ENCODE measurements at places on chromosomes 6 and 20.

- peak; percentile 41 for DNase-seq
These were observed 176.4 kb downstream of the ARID1B start for GRCh38 chr6:156953479-156954146.

DNA sequence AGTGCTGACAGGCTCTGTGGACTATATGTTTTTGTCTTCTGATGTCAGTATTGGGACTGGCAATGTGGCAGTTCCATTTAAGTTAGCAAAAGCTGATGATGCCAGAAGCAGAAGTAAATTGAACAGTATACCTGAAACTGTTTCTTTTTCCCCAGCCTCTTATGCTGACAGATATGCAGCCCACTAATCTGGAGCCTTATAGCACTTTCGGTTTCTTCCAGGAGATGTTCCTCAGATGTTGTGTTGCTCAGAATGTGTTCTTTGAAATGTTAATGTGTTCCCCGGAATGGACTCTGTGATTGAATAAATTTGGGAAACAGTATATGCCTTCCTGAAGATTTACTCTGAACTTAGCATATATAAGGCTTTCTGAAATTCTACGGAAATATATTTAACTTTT lies 80.7 kb upstream of the MRAP2 start:
- no peak for DNase-seq

GRCh38 chr6:55543633-55544309 lies 35.2 kb downstream of the HMGCLL1 start:
- DNase-seq = no peak

DNA sequence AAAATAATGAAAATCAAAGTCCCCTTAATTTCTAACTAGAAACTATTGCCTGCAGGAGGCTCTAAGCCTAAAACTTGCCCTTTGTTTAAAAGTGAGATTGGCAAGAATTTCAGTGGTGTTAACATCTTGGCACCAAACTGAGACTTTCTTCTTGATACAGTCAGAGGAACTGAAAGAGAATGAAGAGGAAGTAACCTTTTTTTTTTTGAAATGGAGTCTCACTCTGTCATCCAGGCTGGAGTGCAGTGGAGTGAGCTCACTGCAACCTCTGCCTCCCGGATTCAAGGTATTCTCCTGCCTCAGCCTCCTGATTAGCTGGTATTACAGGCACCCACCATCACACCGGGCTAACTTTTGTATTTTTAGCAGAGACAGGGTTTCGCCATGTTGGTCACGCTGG lies 3.6 kb downstream of the DOP1A start:
- no peak for DNase-seq

- no peak for DNase-seq
These were observed 70.4 kb downstream of the SLC22A23 start for GRCh38 chr6:3386374-3386857.

DNA sequence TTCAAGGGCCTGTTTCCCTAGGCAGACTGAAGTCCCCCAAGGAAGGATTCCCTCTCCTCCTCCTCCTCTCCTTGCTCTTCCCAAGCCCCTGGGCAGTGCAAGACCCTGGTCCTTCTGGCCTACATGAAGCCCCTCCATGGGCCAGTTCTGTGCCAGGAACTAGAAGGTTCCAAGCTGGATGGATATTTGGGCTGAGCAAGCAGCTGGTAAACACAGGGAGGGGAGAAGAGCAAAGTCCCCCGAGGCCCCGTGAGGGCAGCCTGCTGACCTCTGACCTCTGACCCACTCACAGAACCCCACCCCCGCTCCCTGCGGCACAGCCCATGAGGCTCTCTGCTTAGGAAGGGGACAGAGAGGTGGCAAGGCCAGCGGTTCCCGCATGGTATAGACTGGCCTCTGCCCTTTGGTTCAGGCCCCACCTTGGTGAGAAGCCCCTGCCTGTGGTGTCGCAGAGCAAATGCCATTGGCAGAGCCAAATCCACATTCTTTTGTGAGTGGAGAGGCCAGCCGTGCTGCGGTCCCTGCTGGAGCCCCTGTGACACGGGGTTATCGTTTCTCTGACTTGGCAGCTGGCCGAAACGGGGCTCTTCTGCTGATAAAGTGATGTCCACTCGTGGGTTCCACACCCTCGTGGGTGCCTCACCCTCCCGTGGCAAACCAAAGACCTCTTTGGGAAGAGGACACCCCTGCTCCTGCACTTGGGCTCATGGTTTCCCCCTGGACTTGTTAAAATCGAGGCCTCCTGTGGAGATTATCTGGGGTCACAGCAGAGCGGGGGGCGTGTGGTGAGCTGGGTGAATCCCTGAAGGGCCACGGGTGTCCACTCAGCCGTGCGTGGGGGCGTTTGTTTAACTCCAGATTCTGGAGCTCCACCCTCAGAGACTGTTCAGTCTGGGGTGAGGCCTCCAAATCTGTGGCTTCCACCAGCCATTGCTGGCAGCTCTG lies 2.1 kb upstream of the CHRNA4 start:
- no peak for DNase-seq

GRCh38 chr20:56809668-56810067 lies 180.6 kb downstream of the TFAP2C start:
- no peak for DNase-seq

DNA sequence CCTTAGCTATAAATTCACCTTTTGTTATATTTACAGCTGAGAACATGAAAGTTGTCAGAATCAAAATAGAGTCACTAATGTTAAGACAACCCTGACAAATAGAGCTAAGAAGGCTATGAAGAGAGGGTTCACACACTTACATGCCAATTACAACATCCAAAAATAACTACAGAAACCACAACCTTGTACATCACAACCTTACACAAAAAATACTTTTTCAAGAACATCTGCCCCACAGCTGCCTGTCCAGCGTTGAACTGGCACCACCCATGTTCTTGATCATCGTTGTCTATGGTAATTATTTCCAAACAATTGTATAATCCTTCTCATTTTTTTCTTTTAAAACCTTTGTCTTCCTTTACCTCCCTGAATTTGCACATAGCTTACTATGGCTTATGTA lies 231.2 kb upstream of the FKBP1C start:
- no peak for DNase-seq

DNA sequence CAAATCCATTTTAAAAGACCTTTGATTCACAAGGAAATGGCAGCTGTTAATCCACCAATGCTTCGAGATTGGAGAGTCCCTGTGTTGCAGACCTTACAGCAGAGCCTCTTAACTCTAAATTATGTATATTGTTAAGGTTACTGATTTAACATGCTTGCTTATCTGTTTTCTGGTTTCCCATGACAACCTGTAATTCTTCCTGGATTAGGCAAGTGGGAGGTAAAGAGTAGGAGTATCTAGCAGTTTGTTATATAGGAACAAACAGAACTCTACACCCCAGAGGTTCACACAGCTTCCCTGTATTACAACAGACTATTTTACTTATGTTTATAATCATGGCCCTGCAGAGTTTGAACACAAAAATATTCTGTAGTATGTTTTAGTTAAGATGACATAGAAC lies 39.5 kb downstream of the NKX2-4 start:
- DNase-seq = no peak

- DNase-seq = no peak
These were observed 17.2 kb downstream of the C6orf132 start for GRCh38 chr6:42125231-42125630.

DNA sequence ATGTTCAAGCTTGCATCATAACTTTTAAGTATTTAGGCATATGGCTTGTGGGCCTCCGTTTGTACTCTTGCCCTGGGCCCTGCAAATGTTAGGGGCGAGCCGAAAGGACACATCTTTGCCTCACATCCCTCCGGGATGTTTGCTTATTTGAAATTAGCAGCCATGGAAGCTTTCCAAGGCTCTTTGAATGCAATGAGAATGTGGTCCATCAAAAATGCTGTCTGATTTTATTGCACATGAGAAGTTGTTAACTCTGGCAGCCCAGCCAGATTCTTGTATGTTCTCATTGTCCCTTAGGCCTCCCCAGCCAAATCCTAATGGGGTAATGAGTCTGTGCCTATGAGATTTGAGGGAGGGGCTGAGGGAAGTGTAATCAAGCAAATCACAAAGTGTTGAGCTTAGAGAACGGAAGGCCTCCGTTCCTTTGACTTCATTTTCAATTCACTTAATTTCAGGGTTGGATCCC lies 261.2 kb upstream of the MARCKS start:
- DNase-seq = no peak

GRCh38 chr6:132820629-132821381 lies 6.4 kb downstream of the RPS12 start:
- no peak for DNase-seq

- no peak for DNase-seq
These were observed 525.3 kb downstream of the CD83 start for GRCh38 chr6:14642842-14643241.

GRCh38 chr20:49349694-49350252 lies 71.9 kb upstream of the ZNFX1 start:
- DNase-seq = no peak

DNA sequence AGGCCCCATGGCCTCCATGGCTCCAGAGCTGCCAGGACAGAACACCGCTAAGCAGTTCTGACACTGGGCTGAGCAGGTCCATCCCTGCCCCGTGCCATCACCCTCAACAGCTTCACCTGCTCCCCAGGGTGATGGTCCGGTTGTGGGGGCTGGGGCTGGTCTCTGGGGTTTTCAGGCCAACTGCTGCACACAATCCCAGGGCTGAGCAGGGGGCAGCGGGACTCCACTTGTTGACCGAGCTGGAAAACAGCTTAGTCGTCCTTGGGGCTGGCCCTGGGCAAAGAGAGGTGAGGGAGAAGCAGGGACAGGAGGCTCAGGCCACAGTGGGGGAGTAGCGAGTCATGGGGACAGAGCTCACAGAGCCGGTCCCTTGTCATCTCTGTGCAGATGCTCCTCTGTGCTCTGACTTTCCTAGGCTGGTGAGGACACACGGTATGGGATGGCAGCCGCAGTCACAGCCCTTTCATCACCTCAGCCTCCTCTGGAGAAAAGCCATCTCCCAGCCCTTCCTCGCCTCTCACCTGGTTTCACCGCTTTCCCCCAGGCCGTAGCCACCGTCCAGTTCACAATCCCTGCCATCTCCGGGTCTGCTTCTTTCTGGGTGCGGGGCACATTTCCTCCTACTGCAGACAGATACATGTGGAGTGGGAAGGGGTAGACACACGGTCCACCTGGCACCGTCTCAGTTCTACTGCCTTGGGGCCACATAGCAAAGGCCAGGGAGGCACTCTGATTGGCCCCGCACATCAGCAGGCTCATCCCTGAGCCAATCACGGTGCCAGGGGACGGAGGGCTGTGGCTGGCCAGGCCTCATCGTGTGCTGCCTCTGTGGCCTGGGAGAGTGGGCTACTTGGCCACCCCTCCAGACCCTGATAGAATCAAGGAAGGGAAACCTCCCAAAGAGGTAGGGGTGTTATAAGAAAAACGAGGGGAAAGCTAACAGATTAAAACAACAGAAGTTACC lies 19.1 kb downstream of the MDFI start:
- DNase-seq = no peak

GRCh38 chr6:18263418-18264218 lies 712 bp downstream of the DEK start:
- no peak for DNase-seq

GRCh38 chr6:43627008-43627825 lies 1.8 kb downstream of the GTPBP2 start:
- DNase-seq = no peak

- DNase-seq = no peak
These were observed 129.1 kb downstream of the PACRG start for GRCh38 chr6:162856885-162857284.

GRCh38 chr20:48431653-48432493 lies 395.9 kb downstream of the PREX1 start:
- DNase-seq = no peak

- no peak for DNase-seq
These were observed 336.6 kb downstream of the PACRG start for GRCh38 chr6:163064397-163064796.

DNA sequence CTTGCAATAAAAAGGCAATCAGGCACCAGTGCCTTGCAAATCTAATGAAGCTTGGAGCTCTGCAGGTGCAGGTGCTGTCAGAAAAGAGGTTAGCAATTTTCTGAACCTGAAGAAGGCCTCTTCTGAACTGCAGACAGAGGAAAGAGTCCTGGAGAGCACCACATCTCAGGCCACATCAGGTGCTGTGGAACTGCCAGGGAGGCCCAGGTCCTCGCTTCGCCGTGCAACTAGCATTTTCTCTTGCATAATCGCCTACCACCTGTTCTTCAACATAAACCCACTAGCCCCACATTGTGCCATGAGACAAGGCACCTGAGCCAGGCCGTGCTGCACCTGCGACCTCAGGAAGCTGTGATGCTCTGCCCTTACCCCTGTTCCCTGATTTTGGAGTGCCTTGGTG lies 187.6 kb downstream of the DTNBP1 start:
- DNase-seq = no peak

DNA sequence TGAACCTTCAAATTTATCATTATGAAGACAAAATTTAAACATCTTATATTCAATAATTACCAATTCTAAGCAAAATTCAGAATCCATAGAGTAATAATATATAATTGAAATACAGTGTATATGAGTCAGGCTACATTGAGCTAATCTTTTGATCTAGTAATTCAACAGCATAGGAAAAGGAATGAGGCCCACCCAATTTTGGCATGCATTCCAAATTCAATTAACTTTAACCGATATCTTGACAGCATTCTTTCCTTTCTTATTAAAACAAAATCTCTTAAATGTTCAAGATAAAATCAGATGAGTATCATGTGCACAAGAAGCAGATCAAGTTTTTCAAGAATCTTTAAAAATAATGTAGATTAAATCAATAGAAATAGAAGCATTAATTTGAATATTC lies 132.9 kb upstream of the QKI start:
- no peak for DNase-seq

DNA sequence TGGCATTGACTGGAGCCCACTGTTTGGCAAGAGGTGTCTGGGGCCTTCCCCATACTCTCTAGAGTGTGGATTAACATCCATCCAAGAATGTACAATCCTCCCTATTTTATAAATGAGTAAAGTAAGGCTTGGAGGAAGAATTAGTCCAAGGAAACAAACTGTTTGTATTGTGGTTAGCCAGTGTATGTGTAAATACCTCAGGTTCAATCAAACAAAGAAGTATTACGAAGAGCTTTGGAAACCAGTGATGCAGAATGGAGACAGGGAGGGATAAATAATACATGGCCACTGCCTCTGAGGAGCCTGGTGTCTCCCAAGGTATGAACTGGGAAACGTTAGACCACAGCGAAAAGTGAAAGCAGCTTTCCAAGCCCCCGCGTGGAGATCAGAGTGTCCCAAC lies 226.6 kb upstream of the RIN2 start:
- DNase-seq = no peak

DNA sequence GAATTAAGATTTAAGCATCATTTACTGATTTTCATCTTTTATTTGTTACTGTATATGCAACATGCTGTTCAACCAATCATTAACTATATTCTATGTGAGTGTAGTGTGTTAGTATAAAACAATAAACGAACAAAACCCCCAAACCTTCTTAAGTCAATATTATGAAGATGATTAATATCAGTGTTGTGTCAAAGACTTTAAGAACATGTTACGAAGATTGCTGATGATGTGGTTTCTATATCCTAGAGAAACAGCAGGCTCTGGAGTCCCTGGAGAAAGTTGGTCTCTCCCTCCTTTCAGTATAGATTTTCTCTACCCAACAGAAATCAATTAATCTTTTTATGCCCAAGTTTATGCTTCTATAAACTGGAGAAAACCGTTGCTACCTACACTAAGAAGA lies 393.8 kb upstream of the HSF2 start:
- no peak for DNase-seq

Measured in GM10248 (cell line).